ENCODE measurements at places on chromosomes 2 and 18.

DNA sequence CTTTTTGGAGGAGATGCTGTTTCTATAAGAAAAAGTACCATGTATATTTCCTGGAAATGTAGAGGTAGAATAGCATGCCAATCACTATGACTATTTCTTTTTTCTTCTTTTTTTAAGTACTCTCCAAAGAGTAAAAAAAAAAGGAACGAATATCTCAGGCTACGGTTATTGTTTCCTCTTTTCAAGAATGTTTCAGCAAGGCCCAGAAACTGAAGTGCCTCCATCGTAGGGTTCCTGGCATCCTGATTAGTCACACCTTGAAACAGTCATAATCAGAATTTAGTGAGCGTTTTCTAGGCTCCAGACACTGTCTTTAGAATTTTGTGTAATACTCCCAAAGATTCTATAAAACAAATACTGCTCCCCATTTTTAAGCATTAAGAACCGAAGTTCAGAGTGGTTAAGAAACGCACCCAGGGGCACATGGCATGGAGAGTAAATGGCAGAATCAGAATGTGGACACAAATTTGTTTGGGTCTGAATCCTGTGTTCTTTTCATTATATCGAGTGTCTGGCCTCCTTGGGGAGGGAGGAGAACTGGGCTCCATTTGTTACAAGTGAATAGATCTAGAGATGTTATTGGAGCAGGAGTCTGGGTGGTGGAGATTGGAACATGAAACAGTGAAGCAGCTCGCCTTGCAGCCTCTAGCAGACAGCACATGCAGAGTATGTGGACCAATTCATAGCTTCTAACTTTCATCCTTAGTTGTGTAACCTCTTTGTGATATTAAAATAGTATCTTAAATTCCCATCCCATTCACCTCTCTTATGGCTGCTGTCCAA, 26.7 kb downstream of the ZEB2 start:
- DNase-seq, result no peak

- no peak for DNase-seq
Observed at GRCh38 chr2:125312342-125312741, 1287.3 kb downstream of the CNTNAP5 start.

DNA sequence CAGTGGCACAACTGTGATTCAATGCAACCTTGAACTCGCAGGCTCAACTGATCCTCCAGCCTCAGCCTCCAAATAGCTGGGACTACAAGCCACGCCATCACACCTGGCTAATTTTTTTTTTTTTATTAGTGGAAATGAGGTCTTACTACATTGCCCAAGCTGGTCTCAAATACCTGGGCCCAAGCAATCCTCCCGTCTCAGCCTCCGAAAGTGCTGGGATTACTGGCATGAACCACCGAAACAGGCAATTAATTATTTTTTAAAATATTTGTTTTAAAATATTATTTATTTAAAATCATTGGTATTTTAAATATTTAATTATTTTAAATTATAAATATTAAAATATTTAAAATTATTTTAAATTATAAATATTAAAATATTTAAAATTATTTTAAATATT, 24.5 kb downstream of the SRBD1 start:
- no peak for DNase-seq

GRCh38 chr18:36128530-36128870, 640 bp downstream of the SLC39A6 start:
- DNase-seq, result no peak

- no peak for DNase-seq
Observed at GRCh38 chr2:208929894-208930427, 493.9 kb upstream of the MAP2 start.

DNA sequence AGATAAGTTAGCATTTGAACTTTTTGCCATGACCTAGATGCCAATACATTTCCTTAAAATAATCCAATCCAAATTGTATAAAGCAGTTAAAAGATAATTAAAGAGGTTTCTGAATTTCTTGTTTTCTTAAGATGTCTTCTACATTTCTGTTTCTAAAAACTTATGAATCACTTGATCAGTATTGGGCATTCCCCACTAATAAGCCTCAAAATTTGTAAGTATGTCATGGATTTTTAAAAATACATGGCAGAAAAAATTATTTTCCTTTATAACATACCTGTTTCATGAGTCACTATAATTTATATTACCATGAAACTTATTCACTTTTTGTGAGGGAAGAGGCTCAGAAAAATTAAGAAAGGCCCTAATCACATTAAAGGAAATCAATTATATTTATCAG, 90.3 kb upstream of the TFPI start:
- DNase-seq, result no peak

GRCh38 chr2:162261032-162261945, 18.0 kb upstream of the FAP start:
- no peak for DNase-seq

DNA sequence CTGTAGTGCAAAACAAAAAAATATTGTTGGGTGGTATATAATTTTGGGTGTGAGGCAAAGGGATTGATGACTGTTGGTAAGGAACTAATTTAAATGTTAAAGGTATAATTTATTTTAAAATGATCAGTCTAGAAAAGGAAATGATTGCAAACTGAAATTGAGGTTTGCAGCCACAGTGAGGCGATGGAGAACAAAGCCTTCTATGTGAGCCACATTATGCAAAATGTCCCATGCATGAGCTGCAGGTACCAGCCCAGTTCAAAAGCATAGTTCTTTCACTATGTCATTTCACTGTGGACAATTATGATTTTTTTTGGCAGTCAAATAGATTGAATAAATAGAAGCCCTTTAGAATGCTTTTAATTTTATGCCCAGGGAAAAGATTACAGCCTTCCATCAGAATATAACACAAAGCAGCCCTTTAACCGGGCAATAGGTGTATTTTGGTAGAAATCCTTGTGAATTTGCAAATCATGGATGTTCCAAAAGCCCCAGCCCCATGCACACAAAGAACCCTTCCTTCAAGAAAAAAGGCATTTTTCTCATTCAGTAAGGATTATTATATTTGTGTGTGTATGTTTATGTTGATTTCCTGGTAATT, 1.7 kb downstream of the MAP2 start:
- no peak for DNase-seq

- DNase-seq, result no peak
Observed at GRCh38 chr18:77173275-77174030, 40.9 kb upstream of the MBP start.

DNA sequence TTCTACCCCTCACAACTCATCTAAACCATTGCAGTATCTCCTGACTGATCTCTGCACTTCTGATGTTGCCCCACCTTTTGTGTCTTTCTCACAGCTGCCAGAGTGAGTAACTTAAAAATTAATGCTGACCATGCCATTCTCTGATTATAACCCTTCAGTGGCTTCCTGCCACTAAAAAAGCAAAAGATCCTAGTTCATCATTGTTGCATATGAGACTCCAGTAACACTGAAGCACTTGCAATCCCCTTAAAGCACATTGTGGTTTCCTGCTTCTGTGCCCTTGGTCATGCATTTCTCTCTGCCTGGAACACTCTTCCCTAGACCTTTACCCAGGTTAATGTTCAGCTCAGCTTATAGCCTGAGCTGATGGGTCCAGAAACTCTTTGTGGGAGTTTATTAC, 95.1 kb upstream of the WDSUB1 start:
- DNase-seq, result no peak

DNA sequence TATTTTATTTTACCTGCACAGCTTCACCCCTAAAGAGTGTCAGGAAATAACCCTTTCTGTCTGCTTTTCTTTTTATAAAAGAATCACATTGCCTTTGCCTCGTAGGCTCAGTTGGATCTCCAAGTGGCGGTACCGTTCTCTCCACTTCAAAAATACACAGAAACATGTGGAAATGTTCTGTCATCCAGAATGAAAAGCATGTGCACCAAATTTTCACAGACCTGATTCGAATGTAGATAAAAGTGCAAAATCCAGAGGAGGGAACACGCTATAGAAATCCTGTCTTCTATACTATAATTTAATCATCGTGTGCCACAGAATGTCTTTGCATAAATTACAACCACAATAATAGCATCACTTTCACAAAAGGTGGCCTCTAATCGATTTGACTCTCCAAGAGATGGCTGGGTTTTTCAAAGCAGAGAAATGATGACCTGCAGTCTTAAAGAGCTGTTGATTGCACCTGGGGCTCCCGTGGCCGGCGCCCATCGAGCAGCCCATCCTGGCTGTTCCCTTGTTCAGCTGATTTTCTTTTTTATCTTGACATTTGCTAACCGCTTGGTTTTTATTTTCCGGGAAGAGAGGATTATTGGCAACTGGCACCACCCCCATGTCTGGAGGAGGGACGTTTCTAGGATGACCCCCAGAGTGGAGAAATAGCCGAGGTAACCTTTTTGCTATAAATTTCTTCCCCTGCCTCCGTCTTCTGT, 290.2 kb downstream of the SOX11 start:
- DNase-seq, result no peak

DNA sequence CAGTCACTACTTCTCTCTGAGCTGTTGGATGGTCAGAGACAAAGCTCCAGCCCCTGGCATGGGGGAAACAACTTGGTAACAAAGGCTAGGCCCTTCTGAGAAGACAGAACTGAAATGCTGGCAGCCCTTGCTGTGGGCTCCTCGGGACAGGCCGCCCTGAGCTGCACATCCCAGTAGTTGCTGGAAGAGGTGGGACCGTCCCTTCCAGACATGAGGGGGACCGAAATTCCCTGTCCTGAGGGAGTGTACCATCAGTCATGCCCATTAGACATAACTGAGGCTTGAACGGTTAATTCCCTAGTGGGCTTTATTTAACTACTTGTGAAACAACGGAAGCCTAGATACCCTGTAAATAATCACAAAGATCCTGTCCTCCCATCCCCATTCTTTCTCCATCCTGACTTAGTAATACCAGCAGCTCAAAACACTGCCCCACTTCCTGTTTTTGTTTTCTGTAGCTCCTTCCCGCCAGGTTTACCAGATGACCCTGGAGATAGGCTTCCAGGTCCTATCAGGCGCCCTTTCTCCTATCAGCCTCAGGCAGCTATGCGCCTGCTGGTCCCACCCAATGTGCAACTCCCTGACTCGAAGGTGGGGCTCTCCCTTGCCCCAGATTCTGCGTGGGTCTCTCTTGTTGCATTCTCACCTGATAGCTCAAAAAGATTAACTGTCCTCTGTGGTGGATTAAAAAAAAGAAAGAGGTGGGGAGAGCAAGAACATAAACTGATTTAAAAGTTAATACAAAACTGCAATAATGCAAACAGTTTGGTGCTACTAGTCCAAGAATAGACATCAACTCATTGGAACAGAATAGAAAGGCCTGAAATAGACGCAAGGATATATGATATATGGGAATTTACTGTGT, 37.0 kb upstream of the NT5DC4 start:
- no peak for DNase-seq

DNA sequence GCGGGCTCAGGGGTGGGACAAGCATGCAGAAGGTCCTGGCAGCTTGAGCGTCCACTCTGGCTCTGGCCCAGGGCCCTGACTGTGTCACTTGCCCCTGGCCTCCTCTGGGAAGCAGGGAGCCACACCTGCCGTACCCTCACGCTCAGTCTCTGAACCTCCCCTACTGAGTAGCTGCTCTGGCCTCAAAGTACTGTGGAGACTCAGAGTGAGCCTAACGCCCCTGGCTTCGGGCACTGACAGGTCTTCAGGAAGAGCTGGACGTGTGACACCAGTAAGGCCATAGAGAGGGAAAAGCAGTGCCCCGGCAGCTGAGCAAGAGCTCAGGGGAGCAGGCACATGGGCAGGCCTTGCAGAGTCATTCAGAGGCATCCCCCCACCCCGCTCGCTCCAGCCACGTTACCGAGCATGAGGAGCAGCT, 73.3 kb downstream of the SFXN5 start:
- DNase-seq, result no peak

DNA sequence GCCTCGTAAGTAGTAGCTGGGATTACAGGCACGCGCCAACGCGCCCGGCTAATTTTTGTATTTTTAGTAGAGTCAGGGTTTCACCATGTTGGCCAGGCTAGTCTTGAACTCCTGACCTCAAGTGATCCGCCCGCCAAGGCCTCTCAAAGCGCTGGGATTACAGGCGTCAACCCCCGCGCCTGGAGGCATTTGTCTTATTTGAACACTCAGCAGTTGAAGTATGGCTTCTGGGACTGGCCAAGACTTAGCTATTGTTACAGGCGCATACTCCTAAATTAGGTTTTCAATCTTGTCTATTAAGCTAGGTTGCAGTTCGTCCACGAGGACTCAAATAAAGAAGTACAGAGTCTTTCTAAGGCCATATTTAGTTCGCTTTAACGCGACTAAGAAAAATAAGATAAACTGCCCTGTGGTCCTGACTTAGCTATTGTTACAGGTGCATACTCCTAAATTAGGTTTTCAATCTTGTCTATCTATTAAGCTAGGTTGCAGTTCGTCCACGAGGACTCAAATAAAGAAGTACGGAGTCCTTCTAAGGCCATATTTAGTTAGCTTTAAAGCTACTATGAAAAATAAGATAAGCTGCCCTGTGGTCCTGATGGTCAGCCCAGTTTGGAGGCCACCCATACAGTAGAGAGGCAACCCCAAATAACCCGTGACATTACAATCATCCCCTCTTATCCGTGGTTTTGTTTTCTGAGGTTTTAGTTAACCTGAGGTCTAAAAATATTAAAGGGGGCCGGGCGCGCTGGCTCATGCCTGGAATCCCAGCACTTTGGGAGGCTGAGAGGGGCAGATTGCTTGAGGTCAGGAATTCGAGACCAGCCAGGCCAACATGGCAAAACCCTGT, 20.8 kb upstream of the MTA3 start:
- DNase-seq, result no peak

DNA sequence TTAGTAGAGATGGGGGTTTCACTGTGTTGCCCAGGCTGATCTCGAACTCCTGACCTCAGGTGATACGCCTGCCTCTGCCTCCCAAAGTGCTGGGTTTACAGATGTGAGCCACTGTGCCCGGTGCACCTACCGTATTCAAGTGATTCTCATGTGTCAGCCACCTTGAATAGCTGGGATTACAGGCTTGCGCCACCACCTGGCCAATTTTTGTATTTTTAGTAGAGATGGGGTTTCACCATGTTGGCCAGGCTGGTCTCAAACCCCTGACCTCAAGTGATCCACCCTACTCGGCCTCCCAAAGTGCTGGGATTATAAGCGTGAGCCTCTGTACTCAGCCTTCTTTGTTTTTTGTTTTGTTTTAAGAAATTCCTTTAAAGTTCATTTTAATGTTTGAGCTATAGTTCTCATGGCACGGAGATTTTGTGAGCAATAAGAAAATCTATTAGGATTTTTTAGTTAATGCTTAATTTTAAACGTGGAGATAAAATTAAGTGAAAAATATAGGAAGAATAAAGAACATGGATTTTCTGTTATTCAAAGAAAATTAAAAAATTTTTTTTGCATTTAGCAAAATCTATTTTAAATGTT, 242.6 kb downstream of the PHLPP1 start:
- DNase-seq, result no peak

GRCh38 chr18:60027397-60027796, 127.6 kb downstream of the PMAIP1 start:
- no peak for DNase-seq
